Naive B cell (primary cell): ENCODE measurements at places on chromosomes 5 and 9. TPM values are rescaled to one million over a fixed set of nuclear protein-coding genes. Genes with fewer than 3 reads are reported as not detected.

The SET gene
- 186 TPM for polyA plus RNA-seq

The LHX3 gene
- not detected for polyA plus RNA-seq

The FYB1 gene
- polyA plus RNA-seq, result 2.7 TPM

The C7 gene
- not detected for polyA plus RNA-seq

The GPX8 gene
- not detected for polyA plus RNA-seq

The ZFP2 gene
- 3.5 TPM for polyA plus RNA-seq

The FOXD4L3 gene
- polyA plus RNA-seq, result not detected

The OSMR gene
- polyA plus RNA-seq, result not detected
